ENCODE measurements at places on chromosomes 5 and 9.

- DNase-seq: peak; percentile 64
Observed at GRCh38 chr5:68225188-68225910, 9.8 kb downstream of the PIK3R1 start.

DNA sequence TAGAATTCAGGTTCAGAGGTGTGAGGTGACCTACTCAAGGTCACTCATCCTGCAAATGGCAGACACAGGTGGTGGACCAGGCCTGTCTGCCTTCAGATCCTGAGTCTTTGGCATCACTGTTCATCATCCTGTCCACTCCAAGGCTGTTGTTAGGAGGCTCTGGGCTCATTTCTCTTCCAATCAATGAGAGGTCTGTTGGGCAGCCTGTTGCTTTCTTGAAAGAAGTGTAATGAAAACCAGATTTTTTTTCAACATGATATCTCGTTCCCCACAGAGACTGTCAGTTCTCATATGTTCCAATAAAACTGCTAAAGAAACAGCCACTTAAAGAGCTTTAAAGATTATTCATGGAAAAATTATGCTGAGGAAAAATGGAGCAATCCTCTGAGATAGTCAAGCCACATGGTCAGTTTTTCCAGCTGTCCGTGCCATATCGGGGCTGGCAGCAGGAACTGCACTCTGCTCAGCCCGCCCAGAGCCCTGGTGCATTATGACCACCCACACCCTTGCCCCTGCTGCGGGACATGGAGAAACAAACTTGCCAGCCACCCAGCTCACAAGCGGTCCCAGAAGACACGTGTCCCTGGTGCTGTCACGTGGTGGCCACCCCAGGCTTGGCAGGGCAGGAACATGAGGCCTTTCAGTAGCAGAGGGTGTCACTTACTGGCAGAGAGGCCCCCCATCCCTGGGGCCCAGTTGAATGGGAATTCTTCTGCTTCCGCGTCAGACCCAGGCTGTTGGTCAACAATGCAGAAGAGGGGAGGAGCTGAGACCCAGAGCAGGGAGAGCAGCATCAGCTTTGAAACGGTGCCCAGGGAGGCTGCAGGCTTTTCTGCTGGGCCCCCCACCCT is 63.7 kb upstream of the ANGPTL2 start:
- DNase-seq: peak; percentile 40

- DNase-seq: no peak
Observed at GRCh38 chr9:80158554-80159170, 586.9 kb downstream of the TLE4 start.

- no peak for DNase-seq
Observed at GRCh38 chr5:154418344-154418820, 27.4 kb upstream of the SAP30L start.

DNA sequence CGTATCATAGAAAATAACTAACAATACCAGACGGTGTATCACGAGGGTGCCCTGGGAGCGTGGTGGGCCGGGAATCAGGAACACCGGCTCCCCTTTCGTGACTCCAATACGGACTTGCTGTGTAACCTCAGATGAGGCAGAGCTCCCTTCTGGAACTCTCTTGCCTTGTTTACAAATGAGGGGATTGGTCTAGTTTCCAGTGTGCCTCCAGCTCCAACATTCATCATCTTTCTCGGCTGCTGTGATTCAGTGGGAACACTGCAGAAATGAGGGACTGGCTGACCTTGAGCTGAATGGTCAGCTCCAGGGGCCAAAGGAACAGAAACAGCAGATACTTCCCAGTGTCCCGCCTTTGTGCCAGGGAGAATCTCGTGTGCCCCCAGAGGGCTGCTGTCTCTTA is 22.6 kb upstream of the TGFBI start:
- DNase-seq: no peak

GRCh38 chr9:112615584-112616266 is 102.2 kb downstream of the INIP start:
- DNase-seq: no peak

GRCh38 chr9:121992571-121993212 is 100.4 kb downstream of the TTLL11 start:
- no peak for DNase-seq

DNA sequence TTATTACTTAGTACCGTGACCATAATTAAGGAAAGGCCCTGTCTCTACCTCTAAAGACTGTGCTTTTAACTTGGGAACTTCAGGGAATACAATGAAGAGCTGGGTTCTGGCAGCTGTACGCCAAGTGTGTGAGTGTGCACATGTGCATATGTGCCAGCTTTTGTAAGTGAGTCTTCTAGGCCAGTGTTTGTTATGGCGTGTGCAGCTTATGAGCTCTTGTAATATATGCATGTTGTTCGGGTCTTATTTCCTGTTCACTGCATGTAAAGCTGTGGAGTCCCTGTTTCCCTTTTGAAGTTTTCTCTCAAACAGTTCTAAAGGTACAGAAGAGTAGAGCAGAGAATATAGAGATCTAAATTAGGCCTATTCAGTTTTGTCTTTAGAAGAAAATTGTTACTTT is 30.5 kb downstream of the TGFBR1 start:
- no peak for DNase-seq

GRCh38 chr5:170228762-170229435 is 3.9 kb upstream of the C5orf58 start:
- no peak for DNase-seq

- DNase-seq: no peak
Observed at GRCh38 chr9:98652741-98653140, 56.0 kb downstream of the GABBR2 start.

DNA sequence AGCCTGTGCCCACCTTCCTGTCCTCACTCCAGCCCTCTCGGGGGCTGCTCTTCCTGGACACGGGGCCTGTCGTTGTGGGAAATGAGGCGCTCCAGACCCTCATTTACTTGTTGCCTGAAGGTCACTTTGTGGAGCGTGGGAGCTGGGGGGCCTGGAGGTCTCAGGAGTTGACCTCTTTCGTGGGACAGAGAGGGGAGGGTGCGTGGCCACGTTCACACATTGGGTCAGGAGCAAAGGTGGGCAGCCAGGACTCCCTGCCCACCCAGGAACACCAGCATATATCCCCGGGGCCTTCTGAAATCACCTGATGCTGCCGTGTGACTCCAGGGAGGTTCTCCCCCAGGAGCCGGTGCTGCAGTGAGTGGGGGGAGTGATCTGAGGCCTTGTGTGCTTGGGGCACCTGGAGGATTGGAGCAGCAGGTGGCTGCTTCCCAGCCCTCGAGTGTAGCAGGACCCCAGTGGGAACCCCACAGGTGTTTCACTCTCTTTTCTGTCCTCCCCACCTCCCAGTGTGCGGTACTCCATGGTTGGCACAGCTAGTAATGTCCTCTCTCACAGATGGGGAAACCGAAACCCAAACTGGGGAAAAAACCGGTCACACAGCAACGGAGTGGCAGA is 20.3 kb downstream of the NCS1 start:
- DNase-seq: no peak

GRCh38 chr9:121500165-121500478 is 478 bp upstream of the GGTA1 start:
- no peak for DNase-seq

- DNase-seq: no peak
Observed at GRCh38 chr5:72947498-72947897, 8.3 kb upstream of the FCHO2 start.

GRCh38 chr5:78908173-78909061 is 76.7 kb downstream of the ARSB start:
- DNase-seq: no peak

DNA sequence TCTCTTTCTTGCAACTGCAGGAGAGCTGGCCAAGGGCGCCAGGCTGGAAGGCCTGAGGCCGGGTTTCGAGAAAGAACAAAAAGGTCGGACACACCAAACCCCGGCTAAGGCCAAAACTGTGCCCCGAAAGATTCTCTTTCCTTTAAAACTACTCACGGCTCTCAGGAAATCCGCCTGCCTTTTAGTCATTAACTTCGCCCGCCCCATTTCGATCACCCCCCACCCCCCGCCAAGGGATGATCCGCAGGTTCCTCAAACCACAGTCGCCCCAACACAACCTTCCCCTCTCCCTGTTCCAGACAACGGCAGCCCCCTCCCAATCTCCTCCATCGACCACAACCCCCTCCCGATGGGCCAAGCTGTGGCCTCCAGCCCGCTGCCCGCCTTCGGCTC is 536 bp downstream of the FEM1C start:
- DNase-seq: peak; percentile 57

- no peak for DNase-seq
Observed at GRCh38 chr5:65737842-65738241, 15.8 kb downstream of the NLN start.

DNA sequence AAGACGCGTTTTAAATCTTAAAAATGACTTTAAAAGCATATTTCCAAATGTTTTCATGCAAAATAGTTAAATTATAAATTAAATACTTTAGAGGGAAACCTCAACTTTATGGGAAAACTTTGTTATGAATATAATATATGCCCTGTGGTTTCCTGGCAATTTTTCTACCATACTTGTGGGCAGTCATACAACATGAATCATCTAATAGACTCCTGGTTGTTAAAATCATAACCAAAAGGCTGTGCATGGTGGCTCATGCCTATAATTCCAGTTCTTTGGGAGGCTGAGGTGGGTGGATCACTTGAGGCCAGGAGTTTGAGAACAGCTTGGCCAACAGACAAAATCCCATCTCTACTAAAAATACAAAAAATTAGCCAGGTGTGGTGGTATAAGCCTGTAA is 18.2 kb downstream of the ATP10B start:
- no peak for DNase-seq
